Activated CD8-positive, alpha-beta memory T cell treated with anti-CD3 and anti-CD28 coated beads, Interleukin-2, amount 10 ng/mL, durations not matched to agents 7 days and 5 days (primary cell): ENCODE measurements at places on chromosomes 6 and 20. TPM values are rescaled to one million over a fixed set of nuclear protein-coding genes. Genes with fewer than 3 reads are reported as not detected.

DNA sequence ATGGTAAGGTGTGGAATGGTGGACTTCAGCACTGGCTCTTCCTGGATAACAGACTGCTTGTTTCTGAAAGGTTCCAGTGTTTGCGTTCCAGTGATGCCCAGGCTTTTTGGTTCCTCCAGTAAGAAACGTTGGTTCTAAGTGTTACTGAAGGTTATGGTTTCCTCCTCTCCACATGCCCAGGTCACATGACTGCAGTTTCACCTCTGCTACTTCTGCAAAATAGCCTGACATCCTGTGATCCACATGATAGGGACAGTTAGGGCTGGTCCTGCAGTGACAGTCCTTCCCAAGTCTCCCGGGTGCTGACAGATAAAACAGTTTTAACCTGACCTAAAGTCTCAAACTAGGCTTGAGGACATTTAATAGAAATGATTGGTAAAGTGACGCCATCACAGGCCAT, 132.2 kb upstream of the CST7 start:
- no peak overlapping the region for H3K4me3 ChIP-seq
- H3K4me1 ChIP-seq = no peaks in the 10 kb centered on the region
- no peak overlapping the region for H3K27ac ChIP-seq
- H3K36me3 ChIP-seq = no peaks in the 10 kb centered on the region
- DNase-seq = no peak

DNA sequence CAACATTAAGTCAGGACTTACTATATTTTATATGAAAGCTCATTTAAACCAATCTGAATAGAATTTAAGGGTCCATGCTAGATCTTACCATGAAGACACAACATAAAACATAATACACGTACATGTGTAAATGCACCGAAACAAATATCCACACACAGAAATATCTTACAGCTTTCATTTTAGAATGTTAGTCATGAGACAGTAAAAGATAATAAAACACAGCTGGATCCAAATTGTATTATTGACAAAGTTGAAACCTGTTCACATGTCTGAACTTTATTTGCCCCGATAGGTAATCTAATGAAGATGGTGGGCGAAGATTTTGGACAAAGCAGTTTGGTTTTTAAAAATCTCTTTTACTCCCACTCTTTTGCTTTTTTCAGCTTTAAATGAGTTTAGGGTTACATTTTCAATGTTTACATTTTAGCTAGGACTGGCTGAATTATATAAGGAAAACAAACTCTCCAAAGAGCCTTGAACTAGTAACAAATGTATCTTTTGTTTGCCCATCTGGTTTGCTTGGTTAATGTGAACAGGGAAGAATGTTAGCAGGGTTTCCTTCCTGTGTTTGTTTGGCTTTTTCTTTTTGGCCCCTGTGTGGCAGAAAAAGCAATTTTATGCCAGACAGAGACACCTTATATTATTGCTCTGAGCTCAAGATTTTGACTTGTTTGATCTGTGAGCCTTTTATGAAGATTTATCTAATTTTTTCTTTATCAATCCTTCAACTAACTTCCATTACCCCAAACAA, 5.1 kb upstream of the TMEM181 start:
- DNase-seq = no peak
- H3K4me3 ChIP-seq = no peak overlapping the region
- H3K27me3 ChIP-seq = peaks cover 16% of the 10 kb centered on the region
- H3K4me1 ChIP-seq = peaks cover 13% of the 10 kb centered on the region

- DNase-seq = peak; percentile 93
- no peak overlapping the region for H3K4me3 ChIP-seq
- peaks cover 28% of the 10 kb centered on the region for H3K4me1 ChIP-seq
- H3K27ac ChIP-seq = no peak overlapping the region
- no peaks in the 10 kb centered on the region for H3K27me3 ChIP-seq
Measured at GRCh38 chr6:26216359-26216885, 129.2 kb downstream of the HFE start.

DNA sequence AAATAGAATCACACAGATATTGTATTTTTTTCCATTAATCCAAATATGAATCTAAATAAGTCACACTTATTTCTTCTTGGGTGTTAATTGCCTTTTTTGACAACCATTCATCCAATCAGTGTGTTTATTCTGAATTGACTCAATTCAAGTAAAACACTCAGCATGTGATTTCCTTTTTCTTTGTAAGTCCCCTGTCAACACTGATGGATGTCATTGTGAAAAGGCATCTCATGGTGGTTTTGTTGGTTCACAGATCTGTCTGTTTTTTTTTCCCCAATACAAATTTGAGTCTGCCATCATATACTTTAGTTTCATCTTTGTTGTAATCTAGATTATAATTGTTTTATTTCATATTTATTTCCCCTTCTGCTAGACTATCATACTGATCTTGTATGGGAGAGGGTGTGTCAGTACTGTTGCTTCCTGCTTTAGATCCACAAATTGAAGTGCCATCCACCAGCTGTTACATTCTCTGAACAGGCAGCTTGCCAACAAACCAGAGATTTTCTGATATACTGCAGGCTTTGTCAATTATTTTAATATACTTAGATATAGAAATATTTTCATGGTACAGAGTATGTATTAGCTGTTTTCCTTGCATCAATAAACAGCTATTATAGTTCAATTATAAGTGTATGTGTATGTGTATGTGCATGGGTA, 64.2 kb upstream of the FLRT3 start:
- H3K27me3 ChIP-seq = no peaks in the 10 kb centered on the region
- H3K36me3 ChIP-seq = no peaks in the 10 kb centered on the region
- no peak overlapping the region for H3K4me3 ChIP-seq
- DNase-seq = no peak

- DNase-seq = no peak
- H3K27ac ChIP-seq = no peak overlapping the region
- no peaks in the 10 kb centered on the region for H3K27me3 ChIP-seq
- no peaks in the 10 kb centered on the region for H3K36me3 ChIP-seq
- H3K4me3 ChIP-seq = no peak overlapping the region
Measured at GRCh38 chr20:32470025-32470861, 112.1 kb downstream of the ASXL1 start.

GRCh38 chr20:6122873-6123648, at the start of gene FERMT1:
Gene FERMT1, minus strand, starts transcription at chr20:6123030. Its CDS starts 3,476 bp downstream, at chr20:6119554.
- H3K27ac ChIP-seq = no peak within 1 kb of the TSS
- H3K4me1 ChIP-seq = peaks cover 3% of the 10 kb centered on the region
- peak within 1 kb of the TSS; percentile 39 for H3K4me3 ChIP-seq
- H3K27me3 ChIP-seq = peaks cover 38% of the 10 kb centered on the region
- peak; percentile 41 for DNase-seq

Gene OR12D3
- total RNA-seq = not detected

Gene IPCEF1
- 17.3 TPM for total RNA-seq

Gene HUS1B
- 1.9 TPM for total RNA-seq

Gene CST5
- not detected for total RNA-seq

Gene MYH7B
- total RNA-seq = 0.26 TPM

Gene TTK
- total RNA-seq = 40.1 TPM

Gene DEFB121
- total RNA-seq = not detected

Gene CNR1
- total RNA-seq = not detected

Gene TBX18
- not detected for total RNA-seq
